ENCODE measurements at places on chromosomes 7 and 10.

DNA sequence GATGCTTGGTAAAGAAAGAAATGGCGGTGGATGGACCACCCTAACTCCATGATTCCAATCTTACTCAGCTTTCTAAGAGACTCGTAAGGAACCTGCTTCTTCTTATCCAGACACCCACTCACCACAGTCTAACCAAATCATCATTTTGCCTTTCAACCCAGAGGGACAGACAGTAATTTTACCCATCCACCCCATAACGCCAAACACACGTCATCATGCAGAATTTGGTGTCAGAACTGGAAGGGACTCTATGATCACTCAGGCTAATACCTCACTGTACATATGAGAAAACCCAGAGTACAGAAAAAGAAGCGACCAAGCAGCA, 388 bp downstream of the ECD start:
- no peak for DNase-seq

- peak; percentile 72 for DNase-seq
Observed at GRCh38 chr7:28955718-28956607, 2.2 kb downstream of the TRIL start.

GRCh38 chr7:40698214-40698920, 563.6 kb downstream of the SUGCT start:
- no peak for DNase-seq

GRCh38 chr7:67847092-67847787, 850.6 kb downstream of the TYW1 start:
- no peak for DNase-seq

GRCh38 chr10:29254123-29255046, 34.5 kb upstream of the LYZL1 start:
- DNase-seq, result peak; percentile 67

DNA sequence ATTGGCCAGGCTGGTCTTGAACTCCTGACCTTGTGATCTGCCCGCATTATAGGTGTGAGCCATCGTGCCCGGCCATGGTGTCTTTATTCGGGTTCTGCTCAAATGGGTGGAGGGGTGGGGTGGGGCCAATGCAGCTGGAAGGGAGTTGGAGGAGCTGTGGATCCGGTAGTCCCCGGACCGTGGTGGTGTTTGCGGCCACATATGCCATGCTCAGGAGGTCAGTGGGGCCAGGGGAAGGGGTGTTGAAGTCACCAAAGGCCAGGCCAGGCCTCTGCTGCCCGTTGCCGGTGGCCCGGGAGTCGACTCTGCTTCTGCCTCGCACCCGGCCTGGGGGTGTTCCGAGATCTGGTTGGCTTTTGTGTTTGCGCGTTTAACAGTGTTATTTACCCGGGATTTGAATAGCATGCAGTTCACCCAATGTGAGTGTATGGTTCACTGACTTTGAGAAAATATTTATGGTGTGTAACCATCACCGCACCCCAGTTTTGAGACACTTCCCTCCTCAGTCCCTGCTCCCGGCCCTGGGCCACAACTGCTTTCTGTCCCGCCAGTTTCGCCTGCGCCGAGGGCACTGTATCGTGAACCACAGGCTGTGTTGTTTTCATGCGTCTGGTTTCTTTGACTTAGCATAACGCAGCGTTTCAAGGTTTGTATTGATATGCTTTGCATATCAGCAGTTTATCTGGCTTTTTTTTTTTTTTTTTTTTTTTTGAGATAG, 10.7 kb downstream of the INPP5A start:
- DNase-seq, result no peak

GRCh38 chr7:10706875-10707493, 266.7 kb upstream of the PHF14 start:
- no peak for DNase-seq

- no peak for DNase-seq
Observed at GRCh38 chr7:43037531-43037930, 74.9 kb upstream of the HECW1 start.

GRCh38 chr10:86218160-86218559, 148.4 kb downstream of the GRID1 start:
- no peak for DNase-seq

DNA sequence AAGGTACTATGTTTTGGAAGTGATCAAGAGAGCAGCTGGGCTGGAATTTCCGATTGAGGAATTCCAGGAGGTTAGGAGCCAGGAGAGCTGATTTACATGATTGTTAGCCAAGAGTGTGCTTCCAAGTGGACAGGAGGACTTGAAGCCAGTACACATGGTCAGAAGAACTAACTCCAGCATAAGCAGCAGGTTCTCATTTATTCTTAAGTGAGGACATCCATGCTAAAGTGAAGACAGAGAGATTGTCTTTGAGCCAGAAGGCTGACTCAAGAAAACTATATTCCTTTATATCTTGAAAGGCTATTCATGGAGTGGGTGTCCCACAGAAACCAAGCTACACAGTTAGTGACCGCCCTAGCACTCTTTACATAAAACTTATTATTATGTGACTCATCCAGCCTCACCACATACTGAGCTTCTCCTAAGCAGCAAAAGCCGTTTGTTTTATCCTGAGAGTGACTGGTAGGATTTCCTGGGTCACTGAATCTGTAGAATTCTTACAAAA, 56.7 kb upstream of the SEMA3A start:
- no peak for DNase-seq

DNA sequence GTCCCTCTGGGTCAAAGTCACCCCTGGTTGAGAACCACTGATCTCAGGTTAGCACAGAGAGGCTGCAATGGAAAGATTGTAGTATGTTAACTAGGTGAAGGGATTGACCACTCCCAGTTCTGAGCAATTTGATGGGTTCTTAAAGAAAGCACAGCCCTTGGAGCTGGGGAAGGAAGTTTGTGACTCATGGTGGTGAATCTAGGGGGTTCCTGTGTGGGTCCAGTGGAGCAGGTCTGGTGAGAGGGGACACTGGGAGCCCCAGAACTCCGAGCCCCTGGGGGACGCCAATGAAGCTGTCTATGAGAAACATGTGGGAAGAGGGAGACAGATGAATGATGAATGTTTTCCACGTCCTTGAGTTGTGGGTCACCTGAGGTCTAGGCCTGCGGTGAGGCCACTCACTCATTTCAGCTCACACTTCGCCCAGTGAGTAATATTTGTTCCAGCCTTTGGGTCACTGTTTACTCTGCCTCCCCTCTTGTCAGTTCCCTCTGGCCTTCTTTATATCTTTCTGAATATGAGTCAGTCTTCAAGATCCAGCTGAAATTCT, 341.9 kb downstream of the LRMDA start:
- DNase-seq, result no peak

GRCh38 chr7:23067271-23067670, 38.3 kb upstream of the KLHL7 start:
- DNase-seq, result no peak

GRCh38 chr10:79243181-79244067, 103.8 kb upstream of the PPIF start:
- DNase-seq, result peak; percentile 71

GRCh38 chr10:71659737-71660136, 59.8 kb downstream of the C10orf105 start:
- no peak for DNase-seq

DNA sequence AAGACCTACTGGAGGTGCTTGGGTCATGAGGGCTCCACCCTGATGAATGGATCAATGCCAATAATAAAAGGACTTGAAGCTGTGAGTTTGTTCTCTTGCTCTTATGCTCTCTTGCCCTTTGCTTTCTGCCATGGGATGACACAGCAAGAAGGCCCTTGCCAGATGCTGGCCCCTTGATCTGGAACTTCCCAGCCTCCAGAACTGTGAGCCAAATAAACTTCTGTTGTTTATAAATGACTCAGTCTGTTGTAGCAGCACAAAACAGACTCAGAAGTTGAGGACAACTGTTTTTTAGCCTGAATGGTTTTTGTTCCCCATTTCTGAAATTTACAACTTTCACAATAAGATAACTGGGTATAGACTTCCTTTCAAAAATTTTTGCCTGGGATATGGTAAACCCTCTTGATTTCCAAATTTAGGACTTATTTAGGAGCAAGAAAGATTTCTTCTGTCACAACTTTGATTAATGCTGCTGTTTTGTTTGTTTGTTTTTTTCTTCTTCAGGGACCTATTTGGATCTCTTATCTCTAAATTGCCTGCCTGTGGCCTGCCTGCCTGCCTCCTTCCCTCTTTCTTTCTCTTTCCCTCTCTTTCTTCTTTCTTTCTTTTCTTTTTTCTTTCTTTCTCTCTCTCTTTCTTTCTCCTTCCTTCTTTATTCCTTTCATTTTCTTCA, 12.1 kb downstream of the ENTPD1 start:
- DNase-seq, result no peak

DNA sequence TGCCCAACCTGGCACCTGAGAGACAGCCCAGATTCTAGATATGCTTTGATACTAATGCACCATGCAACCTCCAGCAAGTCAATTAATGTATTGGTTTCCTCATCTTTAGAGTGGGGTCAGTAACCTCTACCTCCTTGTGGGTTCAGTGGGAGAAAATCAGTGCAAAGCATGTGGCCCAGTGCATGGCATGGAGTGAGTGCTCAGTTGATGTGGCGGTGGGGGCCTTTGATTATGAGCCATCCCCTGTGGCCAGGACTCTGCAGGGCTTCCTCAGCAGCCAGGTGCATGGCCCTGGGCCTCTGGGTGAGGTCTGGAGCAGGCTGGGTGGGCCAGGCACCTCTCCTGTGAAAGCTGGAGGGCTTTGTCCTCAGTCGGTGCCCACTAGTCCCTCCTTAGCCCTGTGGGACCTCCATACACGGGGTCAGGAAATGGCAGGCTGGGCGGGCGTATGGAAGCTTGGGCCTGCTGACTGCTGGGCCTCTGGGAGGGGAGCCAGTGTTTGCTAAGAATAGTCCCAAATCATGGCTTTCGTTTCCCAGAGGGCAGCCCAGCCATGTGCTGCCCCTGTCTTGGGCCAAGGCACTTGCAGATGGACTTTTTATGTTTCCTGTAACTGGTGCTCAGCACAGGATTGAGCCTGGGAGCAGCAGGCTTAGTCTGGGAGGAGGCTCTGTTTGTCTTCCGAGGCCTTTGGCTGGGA, 3.4 kb downstream of the PALD1 start:
- no peak for DNase-seq

DNA sequence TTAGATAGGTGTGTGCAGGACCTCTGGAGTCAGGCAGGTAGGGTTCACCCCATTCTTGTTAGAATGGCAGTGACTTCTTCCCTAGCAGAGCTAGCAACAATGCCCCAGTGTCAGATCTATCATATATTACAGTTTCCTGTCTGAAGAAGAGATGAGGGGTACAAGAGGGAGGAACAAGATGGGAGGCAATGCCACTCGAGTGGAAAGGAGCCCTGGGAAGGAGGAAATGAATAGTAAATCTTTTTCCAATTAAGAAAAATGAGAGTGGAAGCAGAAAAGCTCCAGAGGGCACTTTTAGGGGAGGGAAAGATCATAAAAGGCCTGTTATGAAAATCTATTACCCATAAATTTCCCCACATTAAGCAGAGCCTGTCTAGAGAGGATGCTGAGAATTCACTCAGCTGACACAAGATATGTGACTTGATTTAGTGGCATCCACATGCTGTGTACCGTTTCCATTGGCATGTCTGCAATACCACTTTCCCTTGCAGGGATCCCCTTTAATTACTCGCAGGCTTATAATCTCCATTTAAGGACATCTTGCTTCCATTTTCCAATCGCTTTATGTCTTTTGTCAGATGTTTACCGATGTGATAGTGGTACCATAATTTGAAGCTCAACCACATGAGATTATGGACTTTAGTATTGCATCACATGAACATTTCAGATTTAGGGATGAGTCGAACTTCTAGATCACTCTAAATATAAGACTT, 70.0 kb upstream of the AGBL3 start:
- DNase-seq, result no peak

- no peak for DNase-seq
Observed at GRCh38 chr7:157937406-157937805, 600.6 kb downstream of the DNAJB6 start.

DNA sequence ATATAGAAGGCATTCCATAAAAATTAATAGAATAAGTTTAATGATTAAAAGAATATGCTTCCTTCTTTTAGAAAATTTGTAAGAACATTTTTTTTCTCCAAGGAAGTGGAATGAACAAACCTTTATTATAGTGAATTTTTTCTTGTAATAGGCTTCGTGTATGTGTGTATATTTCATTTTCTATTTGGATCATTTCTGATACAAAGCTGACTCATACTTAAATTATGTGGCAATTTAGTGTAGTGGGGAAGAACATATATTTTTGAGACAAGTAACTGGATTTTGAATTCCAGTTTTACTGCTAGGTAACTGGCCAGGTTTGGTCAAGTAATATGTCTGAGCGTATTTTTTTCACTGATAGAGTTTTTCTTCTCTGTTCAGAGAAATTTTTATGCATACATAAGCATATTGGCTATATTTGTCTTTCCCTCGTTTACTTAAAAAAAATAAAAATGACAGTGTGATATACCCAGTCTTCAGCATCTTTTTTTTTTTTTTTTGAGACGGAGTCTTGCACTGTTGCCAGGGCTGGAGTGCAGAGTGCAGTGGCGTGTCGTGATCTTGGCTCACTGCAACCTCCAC, 50.8 kb downstream of the CDK13 start:
- no peak for DNase-seq

DNA sequence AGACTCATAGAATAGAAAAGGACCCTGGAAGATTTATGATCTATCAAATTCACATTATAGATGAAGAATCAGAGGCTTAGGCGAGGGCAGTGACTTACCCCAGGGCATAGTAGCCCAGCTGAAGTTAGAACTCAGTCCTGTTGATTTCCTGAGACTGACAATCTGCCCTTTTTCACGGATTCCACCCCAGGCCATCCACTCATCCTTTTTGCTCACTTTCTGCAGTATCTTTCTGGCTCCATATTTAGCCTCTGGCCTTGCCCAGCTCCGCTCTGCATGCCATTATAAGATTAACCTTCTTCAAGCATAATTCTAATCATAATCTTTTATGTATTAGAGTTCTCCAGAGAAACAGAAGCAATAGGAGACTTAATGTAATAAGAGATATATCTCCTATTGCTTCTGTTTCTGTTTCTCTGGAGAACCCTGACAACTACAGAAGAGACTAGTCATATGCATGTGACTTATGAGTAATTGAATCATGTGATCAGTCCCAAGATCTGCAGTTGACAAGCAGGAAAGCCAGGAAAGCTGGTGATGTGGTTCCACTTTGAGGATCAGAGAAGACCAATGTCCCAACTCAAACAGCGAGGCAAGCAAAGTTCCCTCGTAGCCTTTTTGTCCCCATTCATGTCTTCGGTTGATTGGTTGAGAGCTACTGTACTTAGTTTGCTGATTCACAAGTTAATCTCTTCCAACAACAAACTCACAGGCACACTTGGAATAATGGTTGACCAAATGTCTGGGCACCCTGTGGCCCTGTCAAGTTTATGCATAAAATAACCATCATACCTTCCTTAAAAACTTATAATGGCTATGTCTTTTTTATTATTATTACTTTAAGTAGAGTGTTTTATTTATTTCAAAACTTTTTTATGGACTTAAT, 412.1 kb downstream of the SUGCT start:
- no peak for DNase-seq

GRCh38 chr7:27603813-27604212, 58.9 kb downstream of the HIBADH start:
- DNase-seq, result no peak

GRCh38 chr10:6221971-6222751, 19.4 kb downstream of the PFKFB3 start:
- no peak for DNase-seq

Data from neuronal stem cell (in vitro differentiated cells).